ENCODE measurements at places on chromosomes 5 and 9.

DNA sequence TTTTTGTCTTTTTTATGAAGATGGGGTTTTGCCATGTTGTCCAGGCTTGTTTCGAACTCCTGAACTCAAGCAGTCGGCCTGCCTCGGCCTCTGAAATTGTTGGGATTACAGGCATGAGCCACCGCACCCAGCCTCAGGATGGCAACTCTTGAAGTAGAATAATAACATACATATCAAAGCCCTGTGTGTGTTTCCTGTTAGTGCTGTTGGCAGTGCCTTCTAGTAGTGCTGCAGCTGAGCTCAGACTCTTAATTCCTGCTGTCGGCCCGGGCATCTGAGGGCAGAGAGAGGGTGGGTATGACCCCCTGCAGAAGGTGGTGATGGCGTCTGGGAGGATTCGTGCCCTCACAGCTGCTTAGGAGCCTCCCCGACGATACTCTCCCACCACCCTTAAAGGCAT lies 227.2 kb downstream of the PDZD2 start:
- no peak for DNase-seq

GRCh38 chr9:89410641-89411350 lies 87.1 kb downstream of the SEMA4D start:
- DNase-seq: no peak

GRCh38 chr5:93225748-93226147 lies 355.3 kb downstream of the NR2F1-AS1 start:
- no peak for DNase-seq

- no peak for DNase-seq
Observed at GRCh38 chr5:135018457-135018856, 15.6 kb downstream of the PITX1 start.

DNA sequence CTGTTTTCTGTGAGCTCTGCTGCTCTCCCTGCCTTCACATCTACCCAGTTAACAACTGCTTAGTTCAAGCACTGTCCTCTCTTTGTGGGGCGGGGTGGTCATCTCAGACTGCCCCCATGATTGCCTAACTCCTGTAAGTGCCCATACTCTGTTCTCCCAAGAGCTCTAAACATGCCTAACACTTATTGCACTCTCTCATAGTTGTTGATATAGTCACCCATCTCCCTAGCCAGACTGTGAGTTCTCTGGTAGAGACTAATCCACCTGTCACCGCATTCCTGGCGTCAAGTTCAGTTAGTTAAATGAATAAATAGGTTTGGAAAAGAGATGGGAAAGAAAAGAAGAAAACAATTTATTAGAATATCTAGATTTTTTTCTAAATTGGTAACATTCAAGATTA lies 18.3 kb upstream of the MUSK start:
- no peak for DNase-seq

DNA sequence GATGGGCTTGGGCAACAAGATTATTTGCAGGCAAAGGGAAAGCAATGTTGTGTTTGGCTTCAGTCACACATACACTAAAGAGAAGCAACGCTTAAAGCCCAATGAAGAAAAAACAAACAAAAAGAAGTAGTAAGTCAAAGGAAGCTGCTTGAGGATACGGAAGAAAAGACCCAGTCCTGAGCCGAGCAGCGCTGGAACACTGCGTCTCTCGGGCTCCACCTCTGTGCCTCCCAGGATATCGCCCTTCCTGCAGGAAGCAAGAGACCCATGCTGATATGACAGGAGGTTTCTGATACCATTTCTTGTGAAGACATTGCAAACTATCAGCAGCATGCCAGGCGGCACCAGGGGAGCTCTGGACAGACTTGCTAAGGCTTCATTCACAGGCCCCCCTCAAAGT lies 9.9 kb downstream of the GNAQ start:
- no peak for DNase-seq

All from islet precursor cell (in vitro differentiated cells).